ENCODE measurements at places on chromosomes 5 and 9.
A peak's percentile ranks its signal among the peaks of the same experiment; 100 is the strongest.

GRCh38 chr9:93126825-93127368 lies 7.2 kb downstream of the NINJ1 start:
- no peaks in the 10 kb centered on the region for H3K27me3 ChIP-seq
- peaks cover 50% of the 10 kb centered on the region for H3K4me1 ChIP-seq

GRCh38 chr9:119500072-119500771 lies 131.0 kb upstream of the BRINP1 start:
- no peak for DNase-seq
- H3K27me3 ChIP-seq = no peaks in the 10 kb centered on the region
- no peak overlapping the region for H3K4me3 ChIP-seq
- no peaks in the 10 kb centered on the region for H3K4me1 ChIP-seq
- no peaks in the 10 kb centered on the region for H3K36me3 ChIP-seq

- H3K4me1 ChIP-seq = no peaks in the 10 kb centered on the region
- H3K4me3 ChIP-seq = no peak overlapping the region
- H3K27ac ChIP-seq = no peak overlapping the region
- no peaks in the 10 kb centered on the region for H3K36me3 ChIP-seq
- peaks cover 43% of the 10 kb centered on the region for H3K27me3 ChIP-seq
Measured at GRCh38 chr5:120098902-120099535, 365.1 kb upstream of the PRR16 start.

- peak; percentile 93 for DNase-seq
- no peaks in the 10 kb centered on the region for H3K27me3 ChIP-seq
- H3K4me3 ChIP-seq = peak overlapping the region; percentile 62
- peaks cover 51% of the 10 kb centered on the region for H3K4me1 ChIP-seq
- H3K36me3 ChIP-seq = no peaks in the 10 kb centered on the region
- peak overlapping the region; percentile 90 for H3K27ac ChIP-seq
Measured at GRCh38 chr9:136052472-136052880, 42.6 kb downstream of the NACC2 start.

- peaks cover 28% of the 10 kb centered on the region for H3K4me1 ChIP-seq
- no peak overlapping the region for H3K27ac ChIP-seq
- H3K4me3 ChIP-seq = no peak overlapping the region
- no peak for DNase-seq
Measured at GRCh38 chr5:39446231-39446630, 21.5 kb upstream of the DAB2 start.

GRCh38 chr5:95628933-95629332 lies 9.0 kb downstream of the GPR150 start:
- no peaks in the 10 kb centered on the region for H3K27me3 ChIP-seq
- H3K36me3 ChIP-seq = no peaks in the 10 kb centered on the region
- no peak overlapping the region for H3K27ac ChIP-seq
- DNase-seq = no peak
- peaks cover 15% of the 10 kb centered on the region for H3K4me1 ChIP-seq

DNA sequence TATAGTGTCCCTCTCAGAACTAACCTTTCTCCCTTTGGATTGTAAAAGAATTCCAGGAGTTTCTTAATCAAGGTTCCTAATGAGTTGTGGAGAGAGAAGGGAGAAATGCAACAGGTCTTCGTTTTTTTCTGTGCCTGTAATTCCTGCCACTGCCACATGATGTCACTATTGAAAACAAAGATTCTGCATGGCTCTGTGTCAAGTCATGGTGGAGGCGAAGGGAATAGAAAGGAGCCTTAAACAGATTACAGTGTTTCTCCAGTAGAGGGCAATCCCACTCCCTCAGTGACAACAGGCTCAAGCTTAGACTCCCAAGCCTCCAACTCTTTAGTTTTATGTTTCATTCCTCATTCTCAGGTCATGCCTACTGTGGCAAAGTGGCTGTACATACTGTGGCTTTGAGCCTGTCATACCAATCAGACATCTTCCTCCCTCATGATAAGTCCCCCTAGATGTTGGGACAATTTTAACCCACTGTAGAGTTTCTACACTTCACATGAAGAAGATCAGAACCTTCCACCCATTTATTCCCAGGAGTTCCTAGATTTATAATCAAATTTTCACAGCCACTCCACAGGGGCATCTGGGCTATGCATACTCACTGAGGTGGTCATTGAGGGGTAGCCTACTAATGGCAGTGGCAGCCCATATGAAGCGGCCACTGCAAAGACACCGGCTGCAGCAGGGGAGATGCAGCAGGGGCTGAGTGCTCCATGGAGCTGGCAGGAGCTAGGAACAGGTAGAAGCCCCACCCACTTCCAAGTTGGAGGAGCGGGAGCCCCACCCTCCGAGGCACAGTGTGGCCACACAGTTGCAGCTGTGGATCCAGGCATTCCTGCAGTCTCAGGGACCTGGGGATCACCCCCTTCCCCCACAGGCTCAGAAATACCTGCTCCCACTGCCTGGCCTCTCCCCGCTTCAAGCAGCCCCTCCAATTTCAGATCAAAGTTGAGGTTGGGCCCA lies 97.4 kb upstream of the TRIM32 start:
- no peaks in the 10 kb centered on the region for H3K27me3 ChIP-seq
- no peak overlapping the region for H3K27ac ChIP-seq
- peaks cover 8% of the 10 kb centered on the region for H3K36me3 ChIP-seq
- peaks cover 9% of the 10 kb centered on the region for H3K4me1 ChIP-seq
- DNase-seq = no peak

DNA sequence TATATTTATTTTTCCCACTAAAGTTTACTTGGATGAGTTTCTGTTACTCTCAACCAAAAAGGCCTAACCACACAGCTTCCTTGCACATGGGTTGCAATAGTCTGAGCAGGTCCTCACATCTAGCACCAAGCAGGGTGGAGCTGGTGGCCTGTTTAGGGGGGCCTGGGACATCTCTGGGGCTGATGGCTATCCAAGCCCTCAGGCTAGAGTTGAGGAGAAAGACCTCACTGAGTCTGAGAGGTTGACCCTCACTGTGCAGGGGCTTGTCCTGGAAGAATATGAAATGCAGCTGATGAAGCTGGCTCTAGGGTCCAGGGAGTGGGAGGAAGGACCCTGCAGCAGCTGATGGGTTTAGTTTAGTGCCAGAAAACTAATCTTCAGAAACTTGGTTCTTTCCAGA lies 217.1 kb upstream of the MVB12B start:
- DNase-seq = peak; percentile 25
- H3K27me3 ChIP-seq = peaks cover 54% of the 10 kb centered on the region
- no peak overlapping the region for H3K4me3 ChIP-seq
- no peaks in the 10 kb centered on the region for H3K36me3 ChIP-seq
- H3K4me1 ChIP-seq = no peaks in the 10 kb centered on the region
- no peak overlapping the region for H3K27ac ChIP-seq

DNA sequence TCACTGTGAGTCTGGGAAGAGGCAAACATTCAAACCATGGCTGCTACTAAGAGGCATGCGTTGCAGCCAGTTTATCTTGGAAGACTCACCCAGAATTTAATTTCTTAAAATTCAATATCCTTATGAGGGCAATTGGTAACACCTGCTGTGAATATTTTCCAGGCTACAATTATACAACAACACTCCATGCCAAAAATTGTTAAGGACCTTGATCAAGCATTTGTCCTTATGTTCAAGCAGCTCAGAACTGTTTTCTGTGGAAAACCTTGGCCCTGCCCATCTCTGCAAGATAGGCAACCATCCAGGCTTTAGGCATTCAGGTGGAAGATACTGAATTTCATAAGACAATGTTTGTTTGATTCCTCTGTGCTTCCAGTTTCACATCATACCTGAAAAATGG lies 327.8 kb downstream of the FBXL7 start:
- no peaks in the 10 kb centered on the region for H3K36me3 ChIP-seq
- no peak for DNase-seq
- H3K4me3 ChIP-seq = no peak overlapping the region
- no peaks in the 10 kb centered on the region for H3K27me3 ChIP-seq
- H3K27ac ChIP-seq = no peak overlapping the region
- peaks cover 15% of the 10 kb centered on the region for H3K4me1 ChIP-seq

DNA sequence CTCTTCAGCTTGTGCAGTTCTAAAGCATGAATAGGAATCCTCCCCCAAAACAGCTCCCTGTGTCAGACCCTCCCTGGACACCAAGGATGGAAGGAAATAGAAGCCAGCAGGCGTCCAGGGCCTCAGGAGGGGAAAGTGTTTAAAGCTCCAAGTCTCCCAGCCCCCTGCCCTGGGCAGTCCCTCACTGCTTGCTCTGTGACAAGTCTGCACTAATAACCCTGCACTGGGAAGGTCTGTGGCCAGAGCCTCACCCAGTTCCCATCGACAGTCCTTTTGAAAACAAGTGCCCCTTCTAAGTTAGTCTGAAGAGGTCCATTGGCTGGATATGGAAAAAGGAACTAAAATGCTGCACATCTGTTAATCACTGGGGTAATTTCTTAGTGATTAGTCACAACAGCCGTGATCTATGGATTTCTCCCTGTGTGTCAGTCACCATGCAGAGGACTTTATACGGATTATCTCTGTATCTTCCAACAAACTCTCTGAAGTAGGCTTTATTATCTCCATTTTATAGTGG lies 195.3 kb downstream of the FBXL7 start:
- no peak for DNase-seq
- peaks cover 1% of the 10 kb centered on the region for H3K36me3 ChIP-seq
- H3K27me3 ChIP-seq = no peaks in the 10 kb centered on the region
- peak overlapping the region; percentile 95 for H3K27ac ChIP-seq
- peak overlapping the region; percentile 47 for H3K4me3 ChIP-seq
- peaks cover 79% of the 10 kb centered on the region for H3K4me1 ChIP-seq

GRCh38 chr9:99092643-99093491 lies 12.0 kb upstream of the TGFBR1 start:
- H3K4me3 ChIP-seq = no peak overlapping the region

DNA sequence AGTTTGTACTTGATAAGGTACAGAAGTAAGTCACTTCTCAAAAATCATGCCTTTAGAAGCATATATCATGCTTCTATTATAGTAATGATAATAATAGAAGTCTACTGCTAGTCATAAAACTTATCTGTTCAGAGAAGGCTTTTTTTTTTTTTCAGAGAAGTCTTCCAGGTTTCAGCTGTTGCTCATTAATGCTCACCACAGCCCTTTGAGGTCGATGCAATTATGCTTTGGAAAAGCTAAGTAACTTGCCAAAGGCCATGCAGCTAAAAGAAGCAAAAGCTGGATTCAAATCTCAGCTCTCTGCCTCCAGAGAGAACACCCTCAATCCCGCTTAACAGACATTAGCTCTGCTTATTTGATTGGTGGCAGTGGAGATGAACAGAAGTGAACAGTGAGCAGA lies 150.8 kb downstream of the DOCK8 start:
- H3K4me3 ChIP-seq = no peak overlapping the region
- no peaks in the 10 kb centered on the region for H3K4me1 ChIP-seq
- H3K27ac ChIP-seq = no peak overlapping the region
- no peak for DNase-seq
- H3K36me3 ChIP-seq = no peaks in the 10 kb centered on the region
- H3K27me3 ChIP-seq = peaks cover 18% of the 10 kb centered on the region

GRCh38 chr5:62585751-62586150 lies 7.1 kb downstream of the LRRC70 start:
- H3K36me3 ChIP-seq = peaks cover 2% of the 10 kb centered on the region
- no peak overlapping the region for H3K27ac ChIP-seq
- no peak for DNase-seq
- no peaks in the 10 kb centered on the region for H3K27me3 ChIP-seq

- no peak for DNase-seq
- H3K4me3 ChIP-seq = peak overlapping the region; percentile 75
- peaks cover 26% of the 10 kb centered on the region for H3K4me1 ChIP-seq
- H3K27me3 ChIP-seq = no peaks in the 10 kb centered on the region
Measured at GRCh38 chr5:141001446-141001843, 35.2 kb downstream of the PCDHAC2 start.

- no peak overlapping the region for H3K4me3 ChIP-seq
- no peaks in the 10 kb centered on the region for H3K36me3 ChIP-seq
- no peak for DNase-seq
Measured at GRCh38 chr5:130141659-130142320, 237.5 kb downstream of the CHSY3 start.

DNA sequence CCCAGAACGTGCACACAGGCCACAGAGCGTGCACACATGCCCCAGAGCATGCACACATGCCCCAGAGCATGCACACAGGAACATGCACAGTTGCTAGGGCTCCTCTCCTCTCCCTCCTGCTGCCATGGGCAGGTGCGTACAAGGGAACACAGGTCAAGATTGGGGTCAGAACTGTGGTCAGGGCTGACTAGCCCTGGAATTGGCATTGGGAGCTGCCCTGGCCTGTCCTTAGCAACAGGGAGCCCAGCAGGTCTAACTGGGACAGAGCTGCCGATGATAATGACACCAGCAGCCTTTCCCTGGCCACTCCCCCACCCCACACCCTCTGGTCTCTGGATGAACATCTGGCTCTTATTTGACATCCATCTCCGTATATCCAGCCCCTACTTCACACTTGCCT lies 8.0 kb downstream of the PCDH1 start:
- no peak overlapping the region for H3K4me3 ChIP-seq
- H3K4me1 ChIP-seq = peaks cover 31% of the 10 kb centered on the region
- DNase-seq = peak; percentile 61
- H3K27me3 ChIP-seq = no peaks in the 10 kb centered on the region
- H3K27ac ChIP-seq = no peak overlapping the region
- peaks cover 26% of the 10 kb centered on the region for H3K36me3 ChIP-seq
